AG04449 (cell line): ENCODE measurements at places on chromosomes 16 and 17.

DNA sequence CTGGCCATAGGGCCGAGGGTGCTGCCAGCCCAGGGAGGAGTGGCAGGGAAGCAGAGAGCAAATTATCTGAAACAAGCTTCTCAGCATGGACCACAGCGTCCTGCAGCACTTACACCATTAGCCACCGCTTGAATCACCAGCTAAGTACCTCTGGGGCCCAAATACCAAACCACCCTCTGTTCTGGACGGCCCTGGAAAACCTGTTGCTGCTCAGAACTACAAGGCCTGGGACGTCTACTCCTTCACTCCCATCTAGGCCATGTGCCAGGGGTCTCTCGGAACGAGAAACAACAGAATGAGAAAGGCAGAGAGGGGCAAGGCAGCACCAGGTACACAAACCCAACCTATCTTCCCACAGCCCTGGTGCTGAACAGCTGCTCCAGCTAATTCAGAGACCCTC, 39.9 kb upstream of the GFOD2 start:
- DNase-seq, result no peak

- DNase-seq, result no peak
Measured at GRCh38 chr16:7392206-7392605, 59.6 kb downstream of the RBFOX1 start.

DNA sequence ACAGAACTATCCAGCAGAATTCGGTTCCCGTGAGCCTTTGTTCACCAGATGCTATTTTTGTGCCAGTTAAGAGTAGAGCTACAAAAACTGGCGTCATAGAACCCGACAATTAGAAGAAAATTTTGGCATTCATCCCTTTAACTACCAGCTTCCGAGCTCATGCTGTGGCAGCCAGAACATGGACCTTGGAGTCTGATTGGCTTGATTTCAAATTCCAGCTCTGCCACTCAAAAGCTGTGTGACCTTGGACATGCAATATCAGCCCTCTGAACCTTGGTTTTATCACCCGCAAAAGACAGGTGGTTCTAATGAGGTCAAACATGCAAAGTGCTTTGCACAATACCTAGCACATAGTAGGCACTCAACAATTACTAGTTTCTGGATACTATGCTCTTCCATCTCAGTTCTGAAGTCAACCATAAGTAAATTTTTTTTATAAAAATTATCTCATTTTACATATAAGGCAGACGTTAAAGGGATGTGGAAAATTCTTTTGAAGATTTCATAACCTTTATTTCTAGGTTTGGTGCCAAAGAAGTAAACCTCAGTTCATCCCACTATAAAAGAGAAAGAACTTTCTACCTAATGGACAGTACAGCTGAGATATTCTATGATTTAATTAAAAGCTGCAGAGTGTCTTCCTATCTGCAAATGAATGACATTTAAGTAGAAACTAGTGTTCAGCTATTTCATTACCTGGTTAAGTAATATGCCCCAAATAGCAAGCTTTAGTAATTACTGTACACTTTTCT, 331.5 kb downstream of the HAPSTR1 start:
- DNase-seq, result no peak

DNA sequence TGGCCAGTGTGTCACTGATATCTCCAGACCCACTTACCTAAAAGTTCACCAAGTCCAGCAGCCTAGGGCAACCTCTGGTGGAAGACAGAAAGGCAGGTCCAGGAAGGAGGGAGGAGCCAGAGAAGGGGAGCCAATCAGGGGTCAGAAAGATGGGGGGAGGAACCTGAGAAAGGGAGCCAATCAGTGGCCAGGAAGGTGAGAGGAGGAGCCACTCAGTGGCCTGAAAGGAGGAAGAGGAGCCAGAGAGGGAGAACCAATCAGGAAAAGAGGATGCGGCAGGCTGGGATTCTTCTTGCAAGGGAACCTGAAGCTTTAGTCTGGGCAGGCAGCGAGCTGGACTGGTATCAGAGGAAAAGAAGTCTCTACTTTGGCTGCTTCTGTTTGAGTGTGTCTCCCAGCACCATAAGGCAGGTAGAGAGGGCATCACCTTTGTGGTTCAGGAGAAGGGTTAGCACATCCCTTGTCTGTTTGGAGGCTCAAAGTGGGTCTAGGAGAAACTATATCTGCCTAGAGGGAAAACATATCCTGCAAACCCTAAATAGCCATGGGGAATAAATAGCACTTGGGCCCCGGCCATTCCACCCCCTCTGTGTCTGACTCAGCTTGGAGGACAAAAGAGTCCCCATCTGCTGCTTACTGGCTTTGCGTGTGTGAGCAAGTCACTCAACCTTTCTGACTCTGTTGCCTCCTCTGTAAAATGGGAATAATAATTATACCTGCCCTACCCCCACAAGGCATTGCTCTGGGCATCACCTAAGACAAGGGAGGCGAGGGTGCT, 43.4 kb upstream of the CRHR1 start:
- no peak for DNase-seq

DNA sequence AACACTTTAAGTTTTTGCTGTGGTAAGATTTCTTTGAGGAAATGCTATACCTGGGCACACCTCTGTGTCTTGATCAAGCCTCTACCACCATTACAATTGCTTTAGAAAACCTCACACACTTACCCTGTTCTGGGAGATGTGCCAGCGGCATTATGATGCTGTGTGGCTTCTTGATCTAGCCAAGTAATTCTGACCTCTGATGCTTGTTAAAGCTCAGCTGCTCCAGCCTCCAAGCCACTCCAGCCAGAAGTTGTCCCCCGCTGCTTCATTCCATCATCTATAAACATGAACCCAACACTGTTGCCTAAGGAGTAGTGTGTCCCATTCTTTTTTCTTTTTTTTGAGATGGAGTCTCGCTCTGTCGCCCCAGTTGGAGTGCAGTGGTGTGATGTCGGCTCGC, 60.1 kb downstream of the CYLD start:
- DNase-seq, result no peak

- no peak for DNase-seq
Measured at GRCh38 chr16:80692270-80692669, 112.1 kb downstream of the CDYL2 start.

DNA sequence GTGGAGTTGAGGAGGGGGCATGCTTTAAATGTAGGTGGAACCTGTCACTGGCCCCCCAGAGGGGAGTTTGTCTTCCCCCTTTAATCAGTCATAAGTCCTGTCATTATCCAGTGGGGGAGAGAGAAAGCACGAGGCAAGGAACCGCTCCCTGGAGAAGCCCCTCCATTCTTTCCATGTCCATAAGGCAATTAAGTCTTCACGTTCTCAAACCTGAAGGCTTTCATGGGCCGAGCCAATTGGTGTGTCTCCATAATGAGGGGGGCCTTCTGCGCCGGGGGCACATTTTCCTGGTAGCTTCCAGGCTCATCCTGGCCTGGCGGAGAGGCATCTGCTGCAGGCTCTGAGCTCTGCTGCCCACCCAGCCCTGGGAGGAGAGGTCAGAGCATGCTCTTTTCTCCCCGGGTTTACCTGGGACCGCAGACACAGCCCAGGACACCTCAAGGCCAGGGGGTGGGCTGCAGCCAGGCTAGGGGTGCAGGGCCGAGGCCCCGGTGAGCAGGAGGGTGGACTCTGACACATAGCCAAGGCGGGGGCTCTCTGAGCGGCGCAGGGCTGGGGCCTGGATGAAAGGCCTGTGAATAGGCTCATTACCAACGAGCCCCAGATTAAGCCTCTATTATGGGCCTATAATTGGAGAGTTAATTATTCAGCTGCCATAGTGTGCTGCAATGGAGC, 42.5 kb downstream of the C16orf78 start:
- no peak for DNase-seq

DNA sequence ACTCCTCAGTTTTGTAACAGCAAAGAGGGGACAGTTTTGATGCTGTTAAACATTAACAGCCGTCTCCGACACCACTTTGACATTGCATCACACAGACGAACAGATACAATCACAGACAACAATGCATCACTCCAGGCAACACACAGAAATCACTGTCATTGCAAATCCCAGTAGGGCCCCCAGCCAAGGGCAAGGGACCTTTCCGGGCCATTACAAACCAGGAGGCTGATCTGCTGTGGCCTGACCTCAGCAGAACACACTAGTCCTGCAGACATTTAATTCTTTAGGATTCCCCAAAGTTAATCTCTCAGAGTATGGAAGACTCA, 136.2 kb upstream of the RCVRN start:
- no peak for DNase-seq

- DNase-seq, result no peak
Measured at GRCh38 chr17:77492446-77493237, 351.9 kb downstream of the SEC14L1 start.

GRCh38 chr16:7680296-7680695, 347.7 kb downstream of the RBFOX1 start:
- DNase-seq, result no peak

DNA sequence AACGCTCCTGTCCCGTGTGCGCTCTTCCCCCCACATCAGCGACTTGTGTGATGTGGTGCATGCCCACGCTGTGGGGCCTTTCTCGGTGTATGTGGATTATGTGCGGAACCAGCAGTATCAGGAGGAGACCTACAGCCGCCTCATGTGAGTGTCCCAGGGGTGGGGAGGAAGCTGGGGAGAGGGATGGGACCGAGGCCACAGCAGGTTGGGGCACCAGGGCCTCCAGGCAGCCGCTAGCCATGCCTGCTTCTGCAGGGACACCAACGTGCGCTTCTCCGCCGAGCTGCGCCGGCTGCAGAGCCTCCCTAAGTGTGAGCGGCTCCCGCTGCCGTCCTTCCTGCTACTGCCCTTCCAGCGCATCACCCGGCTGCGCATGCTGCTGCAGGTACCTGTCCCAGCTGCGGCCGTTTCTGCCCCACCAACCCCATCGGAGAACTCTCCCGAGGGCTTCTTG, 5.8 kb downstream of the ARHGEF15 start:
- no peak for DNase-seq

DNA sequence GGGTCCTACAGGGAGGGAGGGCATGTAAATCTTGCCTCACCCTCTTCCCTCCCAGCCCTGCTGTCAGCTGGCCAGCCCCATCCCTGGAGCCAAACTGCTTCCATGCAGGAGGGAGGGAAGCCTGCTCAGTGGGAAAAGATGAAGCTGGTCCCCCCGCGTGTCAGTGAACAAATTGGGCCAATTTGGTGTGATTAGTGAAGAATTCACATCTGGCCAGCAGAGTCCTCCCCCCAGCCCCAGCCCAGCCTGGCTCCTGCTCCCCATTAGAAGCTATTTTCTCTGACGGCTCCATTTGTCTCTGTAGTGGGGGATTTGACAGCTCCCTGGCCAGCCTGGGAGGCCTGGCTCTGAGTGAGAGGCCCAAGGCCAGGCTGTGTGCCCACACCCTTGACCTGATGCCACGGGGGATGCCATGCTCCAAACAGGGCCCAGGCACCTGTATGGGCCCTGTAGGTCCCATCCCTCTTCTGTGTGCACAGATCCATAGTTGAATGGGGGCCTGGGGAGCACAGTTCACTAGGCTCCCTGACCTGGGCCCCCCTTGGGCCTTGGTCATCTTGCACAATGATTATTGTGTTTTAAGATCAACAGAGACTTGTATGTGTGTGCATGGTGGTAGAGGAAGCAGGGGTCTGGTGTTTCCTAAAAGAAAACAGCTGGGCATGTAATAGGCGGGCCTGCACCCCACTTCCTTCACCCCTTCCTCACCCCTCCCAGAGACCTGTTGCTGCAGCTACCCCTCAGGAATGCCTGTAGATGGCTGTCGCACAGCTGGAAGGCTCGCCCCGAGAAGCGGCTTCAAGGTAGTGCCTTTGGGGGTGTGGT, 50.7 kb upstream of the TAC4 start:
- DNase-seq, result no peak

DNA sequence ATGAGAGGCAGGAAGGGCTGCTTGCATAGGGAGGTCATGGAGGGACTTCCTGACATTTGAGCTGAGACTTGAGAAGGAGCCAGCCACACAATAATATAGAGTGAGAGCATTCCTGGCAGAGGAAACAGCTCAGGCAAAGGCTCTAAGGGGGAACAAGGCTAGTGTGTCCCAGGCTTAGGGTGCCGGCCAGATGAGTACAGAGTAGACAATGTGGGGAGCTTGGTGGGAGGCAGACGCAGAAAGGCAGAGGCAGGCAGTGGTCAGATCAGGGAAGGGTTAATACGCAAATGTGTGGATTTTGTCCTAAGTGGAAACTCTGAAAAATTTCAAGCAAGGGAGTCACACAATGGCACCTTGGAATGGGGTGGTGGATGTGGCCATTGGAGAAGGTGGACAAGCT, 31.3 kb downstream of the CD300LB start:
- DNase-seq, result no peak

- no peak for DNase-seq
Measured at GRCh38 chr16:8278031-8278580, 312.2 kb downstream of the TMEM114 start.

GRCh38 chr17:81832608-81833159, 407 bp downstream of the MCRIP1 start:
- no peak for DNase-seq

DNA sequence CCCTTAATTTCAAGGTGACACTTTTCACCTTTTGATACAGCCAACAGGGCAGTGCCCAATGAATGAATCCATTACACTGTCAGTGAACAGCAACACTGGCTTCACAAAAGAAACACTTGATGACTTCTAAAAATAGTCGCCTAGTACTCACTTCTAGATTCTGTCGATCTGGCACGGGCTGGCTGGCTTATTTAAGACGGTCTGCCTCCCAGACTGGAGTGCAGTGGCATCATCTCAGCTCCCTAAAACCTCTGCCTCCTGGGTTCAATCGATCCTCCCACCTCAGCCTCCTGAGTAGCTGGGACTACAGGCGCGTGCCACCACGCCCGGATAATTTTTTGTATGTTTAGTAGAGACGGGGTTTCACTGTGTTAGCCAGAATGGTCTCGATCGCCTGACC, 1.9 kb downstream of the NDUFAB1 start:
- no peak for DNase-seq

DNA sequence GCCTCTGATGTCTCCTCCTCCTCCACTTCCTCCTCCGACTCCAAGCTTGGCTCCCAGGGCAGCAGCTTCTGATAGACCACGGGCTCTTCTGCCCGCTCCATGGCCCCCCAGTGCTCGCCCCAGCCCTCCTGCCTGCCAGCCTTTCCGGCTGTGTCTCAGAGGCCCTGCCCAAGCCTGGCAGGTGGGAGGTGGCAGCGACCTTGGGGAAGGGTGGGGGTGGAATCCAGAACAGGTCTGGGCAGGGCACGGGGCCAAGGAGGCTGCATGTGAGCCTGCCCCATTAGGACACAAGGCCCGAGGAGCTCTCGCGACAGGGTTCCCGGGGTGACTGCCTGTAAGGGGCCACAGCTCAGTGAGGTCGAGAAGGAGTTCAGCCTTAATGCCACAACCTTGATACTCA, at the start of gene GGT6:
TSS of gene GGT6 (minus strand) at position 157 of the 400 bp plus-strand sequence. CDS start at position 101, 56 bp downstream.
- DNase-seq, result no peak

GRCh38 chr16:466651-467050, 41.2 kb downstream of the RAB11FIP3 start:
- no peak for DNase-seq

DNA sequence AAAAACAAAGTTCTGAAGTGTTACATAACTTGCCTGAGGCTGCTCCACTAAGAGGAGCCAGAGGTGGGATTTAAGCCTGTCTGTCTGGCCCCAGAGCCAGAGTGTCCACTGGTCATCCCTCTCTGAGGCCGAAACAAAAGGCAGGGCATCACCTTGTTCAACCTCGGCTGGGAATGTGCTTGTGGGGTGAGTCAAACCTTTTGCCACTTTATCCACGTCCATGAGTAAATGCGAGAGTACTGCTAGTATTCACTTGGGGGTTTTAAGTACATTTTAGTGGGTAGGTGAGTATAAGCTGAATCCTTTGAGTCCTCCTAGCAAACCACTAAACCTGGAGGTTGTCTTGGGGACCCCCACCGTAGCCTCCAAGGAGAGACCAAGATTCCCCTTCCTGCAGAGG, 103.5 kb downstream of the STX8 start:
- DNase-seq, result no peak

- no peak for DNase-seq
Measured at GRCh38 chr17:50355336-50355700, 9.4 kb downstream of the XYLT2 start.

GRCh38 chr16:12405089-12405488, 398.6 kb downstream of the CPPED1 start:
- DNase-seq, result no peak

- no peak for DNase-seq
Measured at GRCh38 chr17:67491681-67492024, 114.6 kb downstream of the PITPNC1 start.
